ENCODE measurements at places on chromosomes 7 and 10.

GRCh38 chr7:24899905-24900304 lies 80.1 kb downstream of the OSBPL3 start:
- H3K27me3 ChIP-seq: no peaks in the 10 kb centered on the region
- no peaks in the 10 kb centered on the region for H3K36me3 ChIP-seq
- no peak for DNase-seq
- no peak overlapping the region for H3K4me3 ChIP-seq
- H3K4me1 ChIP-seq: peaks cover 10% of the 10 kb centered on the region

GRCh38 chr10:21449288-21449966 lies 76.1 kb downstream of the SKIDA1 start:
- no peak overlapping the region for H3K27ac ChIP-seq
- no peak for DNase-seq
- H3K36me3 ChIP-seq: no peaks in the 10 kb centered on the region
- no peaks in the 10 kb centered on the region for H3K27me3 ChIP-seq

GRCh38 chr10:82867056-82867455 lies 992.1 kb downstream of the NRG3 start:
- no peaks in the 10 kb centered on the region for H3K27me3 ChIP-seq
- no peak for DNase-seq
- no peaks in the 10 kb centered on the region for H3K36me3 ChIP-seq
- no peak overlapping the region for H3K27ac ChIP-seq

- no peaks in the 10 kb centered on the region for H3K4me1 ChIP-seq
- no peak overlapping the region for H3K4me3 ChIP-seq
- no peaks in the 10 kb centered on the region for H3K36me3 ChIP-seq
- H3K27me3 ChIP-seq: peaks cover 73% of the 10 kb centered on the region
- no peak overlapping the region for H3K27ac ChIP-seq
- no peak for DNase-seq
Observed at GRCh38 chr10:101152316-101152715, 21.2 kb downstream of the TLX1 start.

DNA sequence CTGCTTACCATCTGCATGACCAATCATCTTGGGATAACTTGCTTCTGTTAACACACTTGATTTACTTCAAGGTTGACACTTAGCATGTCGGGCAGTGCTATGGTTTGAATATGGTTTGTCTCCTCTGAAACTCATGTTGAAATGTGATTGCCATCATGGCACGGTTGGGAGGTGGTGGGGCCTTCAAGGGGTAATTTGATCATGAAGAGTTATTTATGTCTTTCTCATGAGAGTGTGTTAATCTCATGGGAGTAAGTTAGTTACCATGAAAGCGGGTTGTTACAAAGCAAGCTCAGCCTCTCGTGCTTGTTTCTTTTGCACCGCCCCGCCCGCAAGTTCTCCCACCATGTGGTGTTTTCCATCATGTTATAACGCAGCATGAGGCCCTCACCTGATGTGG lies 163.6 kb downstream of the DOCK4 start:
- DNase-seq: no peak
- no peak overlapping the region for H3K4me3 ChIP-seq
- H3K27me3 ChIP-seq: no peaks in the 10 kb centered on the region
- no peak overlapping the region for H3K27ac ChIP-seq

DNA sequence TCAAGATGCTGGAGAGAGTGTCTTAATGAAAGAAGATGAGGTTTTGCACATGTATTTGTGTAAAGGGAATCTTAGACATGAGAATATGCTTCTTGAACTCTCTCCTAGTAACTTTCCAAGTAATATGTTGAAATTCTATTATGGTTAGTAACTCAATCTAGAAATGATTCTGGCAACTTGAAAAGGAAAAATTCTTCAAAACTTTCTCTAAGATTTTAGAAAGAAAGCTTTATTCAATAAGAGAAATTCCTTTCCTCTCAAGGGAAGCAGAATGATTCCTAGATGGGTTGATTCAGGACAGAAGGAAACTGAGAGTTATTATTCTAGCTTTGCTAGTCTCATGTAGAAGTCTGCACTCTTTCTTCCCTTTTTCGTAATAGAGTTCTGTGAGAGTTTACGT lies 364.3 kb upstream of the PLXDC2 start:
- no peaks in the 10 kb centered on the region for H3K4me1 ChIP-seq
- no peaks in the 10 kb centered on the region for H3K27me3 ChIP-seq

Data from thymus (tissue), 14 donors.